HuH-7 (cell line): ENCODE measurements at places on chromosomes 7 and 10.
A peak's percentile ranks its signal among the peaks of the same experiment; 100 is the strongest.

DNA sequence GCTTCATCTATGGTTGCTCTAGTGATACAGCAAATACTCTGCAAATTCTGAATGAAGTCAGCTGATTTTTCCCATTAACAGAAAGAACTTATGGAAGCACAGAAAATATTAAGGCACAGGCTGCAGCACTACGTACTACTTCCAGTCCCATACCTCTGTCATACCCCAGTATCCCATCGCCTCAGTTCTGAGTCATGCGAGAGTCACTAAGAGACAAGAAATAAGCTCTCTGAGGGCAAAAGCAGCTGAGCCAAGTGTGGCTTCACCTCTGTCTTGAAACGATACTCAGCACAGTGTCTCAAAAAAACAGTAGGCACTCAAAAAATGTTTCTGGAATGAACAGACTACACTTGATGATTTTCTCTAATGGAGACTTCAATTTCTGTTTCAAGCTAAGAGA is 48.2 kb downstream of the EZH2 start:
- DNase-seq, result no peak

DNA sequence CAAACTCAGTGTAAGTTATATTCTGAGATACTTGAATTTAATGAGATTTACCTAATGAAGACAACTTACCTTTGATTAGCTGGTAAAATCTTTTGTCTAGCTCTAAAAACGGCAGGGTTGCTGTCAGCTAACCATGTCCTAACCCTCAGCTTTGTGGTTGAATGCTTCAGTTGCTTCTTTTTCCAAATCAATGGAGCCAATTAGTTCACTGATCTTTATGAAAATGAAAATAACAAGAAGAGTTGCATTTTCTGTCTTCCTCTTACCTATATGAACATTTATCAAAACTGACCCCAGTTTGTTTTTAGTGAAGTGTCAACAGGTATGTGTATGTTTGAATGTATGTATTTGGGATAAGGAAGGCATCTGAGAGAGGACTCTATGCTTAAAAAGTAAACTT is 253.1 kb upstream of the MTPN start:
- no peak for DNase-seq

DNA sequence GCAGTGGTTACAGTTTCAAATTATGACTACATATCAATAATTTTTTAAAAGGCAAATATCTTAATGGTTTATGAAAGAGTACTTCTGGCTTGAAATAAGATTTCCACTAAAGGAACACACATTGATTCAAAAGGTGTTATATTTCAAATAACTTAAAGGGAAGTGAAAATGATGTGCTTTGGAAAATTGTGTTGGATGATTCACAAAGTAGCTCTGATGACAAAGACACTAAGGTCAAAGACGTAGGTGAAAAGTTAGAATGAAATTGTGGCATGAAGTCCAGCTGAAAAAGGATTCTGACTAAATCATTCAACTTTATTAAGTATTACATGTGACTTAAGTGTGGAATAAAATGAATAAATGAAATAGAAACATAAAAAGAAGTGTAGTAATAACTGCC is 20.8 kb upstream of the OR2A5 start:
- no peak for DNase-seq

DNA sequence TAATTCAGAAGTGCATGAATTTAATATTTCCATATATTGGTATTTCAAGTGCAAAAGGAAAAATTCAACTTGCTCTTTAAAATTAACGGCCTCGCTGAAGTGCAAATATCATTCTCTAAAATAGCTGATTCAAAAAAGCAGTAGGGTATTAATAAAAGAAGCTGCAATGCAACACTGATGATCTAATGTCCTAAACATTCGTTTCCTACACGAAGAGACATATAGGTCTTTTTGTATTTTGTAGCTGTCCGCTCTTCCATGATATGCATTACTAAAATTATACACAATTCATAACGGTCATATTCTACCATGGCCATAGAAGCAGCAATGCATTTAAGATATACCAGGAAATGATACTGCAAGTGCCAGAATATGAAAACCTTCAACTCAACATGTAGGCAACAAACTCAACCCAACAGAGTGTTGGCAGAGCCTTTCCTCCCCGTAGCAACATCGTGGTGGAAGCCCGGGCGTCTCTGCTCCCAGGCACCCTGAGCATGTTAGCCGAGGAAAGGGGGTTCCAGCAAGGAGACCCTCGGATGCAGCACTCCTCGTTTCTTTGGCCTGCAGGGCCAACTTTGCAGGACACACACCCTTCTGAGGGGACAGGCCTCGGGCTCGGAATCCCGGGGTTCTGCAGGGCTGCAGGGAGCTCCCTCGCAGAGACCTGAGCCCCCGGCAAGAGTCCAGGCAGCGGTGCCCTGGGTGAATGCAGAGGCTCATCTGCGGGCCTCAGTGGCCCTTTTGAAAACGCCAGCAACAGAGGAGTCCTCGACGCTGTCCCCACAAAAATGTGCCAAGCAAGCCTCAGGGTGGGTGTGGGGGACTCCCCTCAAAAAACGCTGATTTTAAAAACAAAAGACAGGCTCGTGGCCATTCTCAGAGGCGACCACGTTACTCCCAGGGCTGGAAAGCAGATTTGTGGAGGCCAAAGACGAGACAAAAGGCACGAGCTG is 1.6 kb downstream of the FAM171A1 start:
- peak; percentile 42 for DNase-seq

- DNase-seq, result no peak
Measured at GRCh38 chr7:3103614-3104398, 60.1 kb upstream of the CARD11 start.

GRCh38 chr10:14384915-14385314 is 54.2 kb upstream of the FRMD4A start:
- no peak for DNase-seq

DNA sequence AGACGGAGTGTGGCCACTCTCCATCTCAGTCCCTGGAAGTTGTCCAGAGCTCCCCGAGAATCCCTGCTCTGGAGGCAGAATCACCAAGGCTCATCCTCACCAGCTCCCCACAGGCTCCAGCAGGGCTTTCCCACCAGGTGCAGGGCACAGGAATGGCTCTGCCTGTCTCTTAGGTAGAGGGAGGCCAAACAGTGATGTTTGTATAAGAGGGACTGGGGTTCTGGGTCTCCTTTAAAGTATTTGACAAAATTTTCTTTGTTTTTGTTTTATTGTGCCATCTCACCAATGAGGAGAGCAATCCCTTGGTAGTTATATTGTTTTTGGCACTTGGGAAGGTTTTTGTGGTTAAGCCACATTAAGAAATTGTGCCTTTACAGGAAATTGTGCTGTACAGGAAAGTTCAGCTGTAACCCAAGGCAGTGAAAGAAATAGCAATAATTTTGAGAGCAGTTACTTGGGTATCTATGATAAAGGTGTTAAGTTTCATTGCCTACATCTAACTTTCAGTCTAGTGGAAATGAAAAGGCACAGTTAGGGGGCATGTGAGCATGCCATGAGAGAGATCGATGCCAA is 219.3 kb upstream of the PRSS58 start:
- DNase-seq, result no peak

- no peak for DNase-seq
Measured at GRCh38 chr10:52542906-52543305, 228.8 kb downstream of the DKK1 start.
